ENCODE measurements at places on chromosomes 2 and 18. TPM values are rescaled to one million over a fixed set of nuclear protein-coding genes. Genes with fewer than 3 reads are reported as not detected.
A peak's percentile ranks its signal among the peaks of the same experiment; 100 is the strongest.

- no peak for DNase-seq
Measured at GRCh38 chr18:63679820-63680606, 18.3 kb upstream of the SERPINB3 start.

- DNase-seq, result no peak
Measured at GRCh38 chr2:173961346-173961705, 3.8 kb downstream of the SP3 start.

GRCh38 chr2:78718024-78718423 is 307.5 kb upstream of the REG3G start:
- no peak for DNase-seq

DNA sequence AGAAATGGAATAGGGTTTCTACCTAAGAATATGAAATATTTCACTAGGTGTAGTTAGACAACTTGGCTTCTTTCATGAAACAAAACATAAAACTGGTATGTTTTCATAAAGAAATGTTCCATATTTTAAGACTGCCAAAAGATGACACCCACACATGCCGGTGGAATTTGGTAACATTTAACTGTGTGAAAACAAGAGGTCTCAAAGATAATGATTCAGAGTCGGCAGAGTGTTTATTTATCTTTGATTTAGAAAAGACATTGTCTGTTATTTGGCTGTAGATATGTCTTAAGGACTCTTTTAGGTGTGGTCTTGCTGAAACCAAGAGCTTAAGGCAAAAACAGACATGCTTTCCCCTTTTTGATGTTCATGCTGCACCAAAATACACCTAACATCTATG is 63.5 kb upstream of the FN1 start:
- no peak for DNase-seq

C2orf80 gene
- total RNA-seq, result not detected

COLEC12 gene
- total RNA-seq, result 36.7 TPM

GRCh38 chr2:96819128-96819875 is 3.2 kb downstream of the CNNM3 start:
- DNase-seq, result no peak

- DNase-seq, result no peak
Measured at GRCh38 chr2:152924722-152925121, 206.3 kb downstream of the ARL6IP6 start.

KIF1A gene
- not detected for total RNA-seq

- peak; percentile 22 for DNase-seq
Measured at GRCh38 chr2:216740557-216741222, 45.3 kb upstream of the IGFBP5 start.

GRCh38 chr2:173402405-173402974 is 47.8 kb downstream of the CDCA7 start:
- no peak for DNase-seq

GRCh38 chr2:226800941-226801784 is 1.5 kb upstream of the IRS1 start:
- peak; percentile 91 for DNase-seq

- DNase-seq, result no peak
Measured at GRCh38 chr2:65390134-65390533, 42.3 kb downstream of the SPRED2 start.

GRCh38 chr2:6948677-6949351 is 31.6 kb downstream of the RNF144A start:
- DNase-seq, result no peak

TLX2 gene
- total RNA-seq, result not detected

HTR2B gene
- 2.2 TPM for total RNA-seq

TAF1B gene
- total RNA-seq, result 31.2 TPM

NR4A2 gene
- total RNA-seq, result 67.7 TPM

GRCh38 chr2:88810488-88810887 is 119.0 kb downstream of the RPIA start:
- DNase-seq, result no peak

DNA sequence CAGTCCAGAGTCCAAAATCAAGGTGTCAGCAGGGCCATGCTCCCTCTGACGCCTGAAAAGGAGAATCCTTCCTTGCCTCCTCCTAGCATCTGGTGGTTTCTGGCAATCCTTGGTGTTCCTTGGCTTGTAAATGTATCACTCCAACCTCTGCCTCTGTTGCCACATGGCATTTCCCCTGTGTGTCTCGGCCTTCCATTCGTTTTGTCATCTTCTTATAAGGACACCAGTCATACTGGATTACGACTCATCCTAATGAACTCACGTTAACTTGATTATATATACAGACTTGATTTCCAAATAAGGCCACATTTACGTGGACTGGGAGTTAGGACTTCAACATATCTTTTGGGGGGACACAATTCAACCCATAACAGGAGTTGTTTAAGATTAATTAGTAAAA is 15.8 kb downstream of the PMAIP1 start:
- no peak for DNase-seq

APLF gene
- total RNA-seq, result 6.4 TPM

VWC2L gene
- not detected for total RNA-seq

GRCh38 chr2:241352227-241352626 is 3.9 kb upstream of the FARP2 start:
- DNase-seq, result no peak

GRCh38 chr18:23552505-23552904 is 33.8 kb downstream of the NPC1 start:
- DNase-seq, result no peak

DNA sequence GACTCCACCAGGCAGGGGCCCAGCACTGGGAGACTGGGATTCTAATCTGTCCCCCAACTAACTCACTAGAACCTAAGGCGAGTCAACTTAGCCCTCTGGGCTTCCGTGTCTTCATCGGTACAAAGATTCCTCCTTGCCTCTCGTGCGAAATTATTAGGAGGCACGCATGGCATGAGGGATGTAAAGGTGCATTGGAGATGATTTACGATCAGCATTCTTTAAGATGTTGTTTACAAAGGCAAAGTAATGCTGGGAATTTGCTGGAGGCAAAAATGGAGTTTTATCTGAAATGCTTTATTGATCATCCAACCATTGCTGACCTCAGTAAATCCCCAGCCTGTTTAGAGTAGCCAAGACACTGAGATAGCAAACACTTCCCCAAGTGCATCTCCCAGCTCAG is 171.8 kb upstream of the KLHL29 start:
- DNase-seq, result no peak

DNA sequence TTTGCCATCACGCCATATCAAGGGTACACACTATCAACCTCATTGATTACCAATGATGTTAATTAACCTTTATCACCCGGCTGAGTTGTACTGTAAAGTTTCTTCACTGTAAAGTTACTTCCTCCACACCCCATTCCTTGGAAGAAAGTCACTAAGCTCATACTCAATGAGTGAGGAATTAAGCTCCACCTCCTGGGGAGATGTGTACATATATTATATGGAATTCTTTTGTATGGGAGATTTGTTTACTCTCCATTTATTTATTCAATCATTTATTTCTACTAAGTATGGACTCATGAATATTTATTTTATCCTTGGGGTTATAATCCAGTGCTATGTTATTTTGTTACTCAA is 56.8 kb downstream of the C2orf74 start:
- no peak for DNase-seq

DNA sequence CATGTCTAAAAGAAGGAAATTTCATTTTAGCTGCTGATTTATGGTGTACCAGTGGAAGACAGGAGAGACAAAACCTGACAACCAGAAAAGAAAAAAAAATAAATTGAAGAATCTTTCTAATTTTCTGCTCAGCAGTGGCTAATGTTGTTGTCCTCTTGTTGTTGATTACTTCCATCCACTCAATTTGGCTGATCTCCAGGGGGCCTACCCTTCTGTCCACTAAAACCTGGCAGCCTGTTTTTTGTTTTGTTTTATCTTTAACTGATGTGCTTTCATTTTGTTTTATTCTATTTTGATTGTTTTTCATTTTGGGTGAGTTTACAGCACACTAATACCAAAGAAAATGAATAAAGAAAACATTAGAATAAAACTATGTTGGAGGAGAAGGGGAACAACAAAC is 27.4 kb downstream of the TFPI start:
- DNase-seq, result no peak

- no peak for DNase-seq
Measured at GRCh38 chr2:161128885-161129284, 31.3 kb upstream of the TANK start.

DNA sequence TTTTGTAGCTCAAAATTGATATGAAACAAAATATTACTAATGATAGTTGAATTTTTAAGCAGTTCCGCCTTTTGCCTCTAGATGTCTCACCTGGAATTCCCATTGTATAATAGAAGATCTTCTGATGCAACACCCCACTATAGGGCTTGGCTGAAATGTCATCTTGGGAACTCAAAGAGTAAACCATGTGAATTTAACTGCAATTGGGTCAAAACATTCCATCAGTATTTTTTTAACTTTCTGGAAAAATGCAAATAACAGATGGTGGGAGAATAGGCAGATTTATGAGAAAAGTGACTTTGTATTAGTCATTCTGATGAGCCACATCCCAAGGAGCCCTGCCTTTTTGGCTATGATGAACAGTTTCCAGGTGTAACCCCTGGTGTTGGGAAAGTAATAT is 489.9 kb downstream of the NYAP2 start:
- DNase-seq, result no peak

GRCh38 chr2:40106061-40106460 is 327.0 kb upstream of the THUMPD2 start:
- DNase-seq, result no peak

DNA sequence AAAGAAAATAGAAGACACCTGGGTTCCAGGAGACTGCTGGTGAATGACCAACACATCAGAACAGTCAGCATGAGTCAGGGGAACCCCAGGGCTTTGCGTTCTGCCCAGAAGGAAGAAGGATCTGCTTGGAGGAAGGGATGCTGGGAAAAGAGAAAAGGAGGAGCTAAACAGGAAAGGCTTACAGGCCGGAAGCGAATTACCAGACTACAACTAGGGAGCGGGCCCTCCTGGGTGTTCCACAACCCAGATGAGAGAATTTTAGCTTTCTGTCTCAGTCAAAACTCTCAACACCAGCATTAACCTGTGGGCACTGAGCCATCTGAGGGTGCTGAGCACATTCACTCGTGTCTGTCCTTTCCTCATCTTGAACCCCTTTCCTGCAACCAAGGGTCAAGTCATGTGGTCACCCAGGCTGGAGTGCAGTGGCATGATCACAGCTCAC is 19.2 kb downstream of the CDC42EP3 start:
- no peak for DNase-seq

GRCh38 chr2:177211576-177212105 is 953 bp upstream of the HNRNPA3 start:
- no peak for DNase-seq

DNA sequence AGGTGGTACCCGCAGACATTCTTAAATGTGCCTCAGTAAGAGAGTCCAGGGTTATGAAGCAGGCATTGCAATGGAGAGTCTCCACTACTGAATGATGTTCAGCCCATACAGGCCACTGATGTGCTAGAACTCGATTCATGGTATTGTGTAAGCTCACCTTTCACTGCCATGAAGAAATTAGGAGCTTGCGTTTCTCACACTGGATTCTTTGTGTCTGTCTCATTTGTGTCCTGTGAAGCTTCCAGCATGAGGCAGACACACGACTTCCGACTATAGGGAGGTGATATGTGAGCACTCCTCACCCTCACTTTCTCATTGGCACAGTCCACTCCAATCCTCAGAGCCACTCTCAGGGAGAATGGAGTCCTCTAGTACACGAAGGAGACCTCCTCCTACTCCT is 677.4 kb upstream of the RAB6C start:
- DNase-seq, result no peak

DNA sequence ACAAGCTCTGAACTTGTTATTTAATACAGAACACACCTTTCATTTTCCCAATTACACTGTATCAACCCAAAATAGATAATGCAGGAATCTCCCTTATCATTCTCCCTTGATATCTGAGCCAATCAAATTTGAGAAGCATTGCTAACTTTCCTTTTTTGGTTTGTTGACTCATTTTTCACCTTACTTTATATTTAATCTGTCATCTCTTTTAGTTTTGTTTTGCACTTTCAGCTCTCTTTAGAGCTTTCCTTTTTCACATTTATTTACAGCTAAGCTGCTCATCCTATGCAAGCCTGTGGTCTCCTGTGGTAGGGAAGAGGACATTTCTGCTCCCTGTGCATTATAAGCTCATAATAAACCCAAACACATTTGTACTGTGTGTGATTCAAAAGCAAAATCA is 50.1 kb downstream of the ITGAV start:
- no peak for DNase-seq

TEKT4 gene
- 0.22 TPM for total RNA-seq

- no peak for DNase-seq
Measured at GRCh38 chr2:217755027-217755745, 247.6 kb downstream of the TNS1 start.

GRCh38 chr2:24077879-24078278 is 1.8 kb upstream of the SF3B6 start:
- no peak for DNase-seq

DNA sequence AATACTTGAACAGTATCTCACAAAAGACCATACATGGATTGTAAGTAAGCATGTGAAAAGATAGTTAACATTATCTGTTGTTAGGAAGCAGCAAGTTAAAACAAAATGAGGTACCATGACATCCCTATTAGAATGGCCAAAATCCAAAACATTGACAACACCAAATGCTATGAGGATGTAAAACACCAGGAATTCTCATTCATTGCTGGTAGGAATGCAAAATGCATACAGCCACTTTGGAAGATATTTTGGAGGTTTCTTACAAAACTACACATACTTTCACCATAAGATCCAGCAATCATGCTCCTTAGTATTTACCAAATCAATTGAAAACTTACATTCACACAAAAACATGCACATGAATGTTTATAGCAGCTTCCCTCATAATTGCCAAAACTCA is 30.9 kb upstream of the ICOS start:
- DNase-seq, result no peak

YES1 gene
- total RNA-seq, result 54.3 TPM

DNA sequence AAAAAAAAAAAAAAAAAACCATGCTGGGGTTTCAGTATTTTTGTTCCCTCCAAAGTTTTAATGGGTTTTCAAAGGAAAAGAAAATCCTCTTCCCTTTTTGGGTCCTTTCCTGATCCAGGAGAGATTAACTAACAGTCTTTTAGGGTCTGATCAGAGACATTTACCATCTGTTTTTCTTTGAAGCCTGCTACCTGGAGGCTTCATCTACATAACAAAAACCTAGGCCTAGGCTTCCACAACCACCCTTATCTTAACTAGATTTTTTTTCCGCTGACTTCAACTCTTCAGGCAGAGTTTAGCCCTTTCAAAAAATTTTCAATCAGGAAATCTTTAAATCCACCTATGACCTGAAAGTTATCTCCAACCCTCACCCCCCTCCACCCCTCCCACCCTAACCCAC is 154.7 kb downstream of the MBD2 start:
- DNase-seq, result no peak

All from mesenteric fat pad (tissue), 1 donor.